ENCODE measurements at places on chromosomes 6 and 20. TPM values are rescaled to one million over a fixed set of nuclear protein-coding genes. Genes with fewer than 3 reads are reported as not detected.

DNA sequence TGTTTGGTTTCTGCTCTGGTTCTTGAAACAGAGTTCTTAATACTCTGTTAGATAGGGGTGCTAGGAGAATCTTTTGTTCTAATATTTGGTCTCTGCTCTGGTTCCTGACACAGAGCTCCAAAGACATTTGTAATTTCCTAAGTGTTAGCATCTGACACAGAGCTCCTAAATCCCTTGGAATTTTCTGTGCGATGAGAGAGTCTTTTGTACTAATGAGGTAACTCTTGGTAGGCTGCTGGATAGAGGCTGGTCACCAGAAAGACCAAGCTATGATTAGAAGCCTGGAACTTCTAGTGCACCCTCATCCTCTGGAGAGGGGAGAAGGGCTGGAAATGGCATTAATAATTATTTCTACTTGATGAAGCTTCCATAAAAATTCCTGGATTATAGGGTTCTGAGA is 7.7 kb upstream of the CD109 start:
- no peak for DNase-seq

- DNase-seq = no peak
These were observed 141.5 kb downstream of the ATXN1 start for GRCh38 chr6:16619777-16620176.

DNA sequence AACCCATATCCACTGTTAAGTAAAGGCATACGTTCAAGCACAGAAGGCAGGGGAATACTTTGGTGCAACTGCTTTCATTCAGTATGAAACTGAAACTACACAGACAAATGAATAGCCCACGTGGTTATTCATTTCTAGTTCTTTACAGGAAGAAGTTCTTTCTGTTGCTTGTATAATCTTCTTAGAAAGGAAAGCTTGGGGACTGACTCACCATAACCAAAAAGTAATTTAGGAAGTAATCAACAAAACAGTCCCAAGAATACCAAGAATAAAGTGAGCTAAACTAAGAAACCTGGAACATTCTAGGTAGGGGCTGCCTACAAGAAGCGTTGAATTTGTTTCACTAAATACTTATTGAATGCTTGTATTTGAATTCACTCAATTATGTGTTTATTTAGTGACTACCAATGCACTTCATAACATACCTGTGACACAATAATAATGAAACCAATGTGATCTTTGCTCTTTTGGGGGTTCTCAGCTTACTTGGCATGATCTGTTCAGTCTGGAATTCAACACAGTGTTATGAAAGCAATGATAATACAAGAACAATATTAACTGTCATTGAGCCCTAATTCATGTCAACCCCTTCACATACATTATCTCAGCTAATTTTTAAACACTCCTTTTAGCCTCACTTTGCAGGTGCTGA is 25.1 kb upstream of the KIAA0408 start:
- no peak for DNase-seq

DNA sequence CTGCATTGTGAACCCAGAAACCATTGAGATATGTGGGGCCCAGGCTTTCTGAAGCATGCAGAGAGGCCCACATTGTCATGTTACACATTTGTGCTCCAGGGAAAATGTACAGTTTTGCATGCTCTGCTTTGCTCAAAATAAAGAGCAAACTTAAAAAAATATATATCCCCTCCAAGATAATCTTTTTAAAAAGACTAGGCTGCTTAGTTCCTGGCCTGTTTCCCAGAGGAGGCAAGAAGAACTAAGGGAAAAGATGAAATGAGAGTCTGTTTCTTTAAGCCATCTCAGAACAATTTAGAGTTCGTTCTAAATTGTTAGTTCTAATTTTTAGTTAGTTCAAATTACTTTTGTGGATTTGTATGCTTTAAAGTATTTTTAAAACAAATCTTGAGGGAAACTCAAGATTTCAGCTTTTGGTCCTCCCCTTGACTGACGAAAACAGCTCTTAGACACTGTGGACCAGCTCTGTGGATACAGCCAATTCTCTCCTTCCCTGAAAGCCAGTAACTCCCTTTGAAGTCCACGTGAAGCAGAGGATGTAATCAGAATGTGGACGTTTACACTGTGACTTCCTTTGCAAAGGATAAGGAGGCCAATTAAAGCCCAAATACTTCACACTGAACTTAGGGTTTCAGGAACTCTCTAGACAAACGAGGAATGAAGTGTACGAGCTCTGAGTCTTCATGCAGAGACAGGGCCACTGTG is 84.7 kb downstream of the CD164 start:
- DNase-seq = no peak

The PACSIN1 gene
- 0.20 TPM for total RNA-seq
